ENCODE measurements at places on chromosomes 1 and 21.

GRCh38 chr1:43968348-43968948 is 1.4 kb upstream of the DPH2 start:
- no peak for DNase-seq

DNA sequence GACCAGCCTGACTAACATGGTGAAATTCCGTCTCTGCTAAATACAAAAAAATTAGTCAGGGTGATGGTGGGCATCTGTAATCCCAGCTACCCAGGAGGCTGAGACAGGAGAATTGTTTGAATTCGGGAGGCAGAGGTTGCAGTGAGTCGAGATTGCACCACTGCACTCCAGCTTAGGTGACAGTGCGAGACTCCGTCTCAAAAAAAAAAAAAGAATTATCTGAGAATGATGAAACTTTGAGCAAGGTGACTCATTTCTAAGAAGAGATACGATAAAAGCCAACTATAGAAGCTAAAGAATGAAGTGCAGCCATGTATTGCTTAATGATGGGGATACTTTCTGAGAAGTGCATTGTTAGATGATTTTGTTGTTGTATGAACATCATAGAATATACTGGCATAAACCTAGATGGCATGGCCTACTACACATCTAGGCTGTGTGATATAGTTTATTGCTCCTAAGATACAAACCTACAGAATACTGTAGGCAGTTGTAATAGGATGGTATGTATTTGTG is 64.7 kb downstream of the SNRPE start:
- no peak for DNase-seq

GRCh38 chr1:246208105-246208504 is 299.0 kb downstream of the SMYD3 start:
- DNase-seq = no peak

GRCh38 chr1:87197641-87198040 is 131.0 kb upstream of the LMO4 start:
- DNase-seq = no peak

DNA sequence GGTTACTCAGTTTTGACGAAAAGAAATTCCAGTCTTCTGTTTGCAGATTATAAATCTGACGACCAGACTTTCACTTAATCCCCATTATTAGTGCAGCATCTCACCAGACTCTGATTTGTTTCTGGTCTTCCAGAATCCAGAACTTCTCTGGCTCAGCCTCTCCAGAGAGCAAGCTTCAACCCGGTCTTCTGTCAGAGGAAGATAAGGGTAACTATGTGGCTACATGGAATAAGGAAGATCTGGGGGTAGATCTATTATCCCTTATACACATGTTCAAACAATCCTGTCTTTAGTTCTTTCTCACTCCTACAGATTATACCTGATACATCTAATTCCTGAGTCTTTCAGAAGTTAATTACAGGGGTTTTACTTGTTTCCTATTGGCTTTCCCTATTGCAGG is 9.9 kb downstream of the PHTF1 start:
- no peak for DNase-seq

- DNase-seq = no peak
Measured at GRCh38 chr1:18569251-18569650, 61.4 kb upstream of the PAX7 start.

DNA sequence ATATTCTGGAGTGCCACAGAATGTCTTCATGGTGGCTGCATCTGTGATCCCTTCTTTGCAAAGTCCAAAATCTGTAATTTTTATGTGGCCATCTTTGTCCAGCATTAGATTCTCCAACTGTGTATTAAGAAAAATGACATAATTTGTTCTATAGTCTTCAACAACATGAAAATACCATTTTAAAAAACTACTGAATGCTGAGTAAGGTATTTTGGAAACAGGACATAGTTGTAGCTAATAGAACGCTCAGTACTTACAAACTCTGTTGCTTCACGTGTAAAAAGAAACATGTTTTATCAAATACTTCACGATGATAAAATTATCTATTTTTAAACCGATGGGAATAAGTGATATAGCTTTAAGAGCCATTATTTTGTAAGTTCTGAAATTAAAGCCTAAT is 286.3 kb downstream of the AKT3 start:
- no peak for DNase-seq

GRCh38 chr21:31173881-31174555 is 135.7 kb upstream of the KRTAP19-8 start:
- DNase-seq = no peak

DNA sequence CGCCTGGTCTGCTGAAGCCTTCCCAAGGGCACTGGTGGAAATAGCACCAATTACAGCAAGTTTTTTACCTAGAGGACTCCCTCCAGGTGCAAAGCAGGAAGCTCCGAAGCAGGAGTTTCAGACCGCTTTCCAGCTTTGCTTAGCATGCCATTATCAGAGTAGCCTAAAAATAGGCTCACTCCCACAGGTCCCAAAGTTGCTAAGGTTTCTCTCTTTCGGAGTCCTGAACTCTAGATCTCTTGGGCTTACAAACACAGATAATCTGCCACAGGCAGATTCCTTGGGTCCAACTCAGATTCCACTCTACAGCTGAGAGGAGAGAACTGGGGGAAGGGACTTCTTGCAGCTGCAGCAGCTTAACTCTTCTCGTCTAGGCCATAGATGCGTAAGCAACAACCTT is 22.5 kb downstream of the ZMYND12 start:
- DNase-seq = no peak

- DNase-seq = no peak
Measured at GRCh38 chr1:46274225-46275029, 26.9 kb downstream of the RAD54L start.

GRCh38 chr1:176619261-176619660 is 156.3 kb downstream of the PAPPA2 start:
- no peak for DNase-seq

DNA sequence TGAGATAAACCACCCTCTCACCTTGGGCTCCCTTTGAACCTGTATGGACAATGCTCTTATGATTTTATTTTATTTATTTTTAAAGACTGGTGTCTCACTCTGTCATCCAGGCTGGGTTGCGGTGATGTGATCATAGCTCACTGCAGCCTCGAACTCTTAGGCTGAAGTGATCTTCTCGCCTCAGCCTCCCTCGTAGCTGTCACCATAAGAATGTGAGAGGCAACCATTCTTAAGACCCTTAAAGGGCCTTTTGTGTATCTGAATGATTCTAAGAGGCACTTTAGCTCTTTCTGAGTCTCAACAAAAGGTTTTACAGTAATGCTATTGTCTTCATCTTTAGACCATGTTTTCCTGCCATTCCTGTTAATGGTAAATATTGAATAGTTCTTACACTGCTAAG is 67.0 kb downstream of the IVNS1ABP start:
- no peak for DNase-seq

GRCh38 chr1:6960291-6960811 is 175.1 kb downstream of the CAMTA1 start:
- no peak for DNase-seq

GRCh38 chr1:213332491-213332890 is 281.4 kb downstream of the RPS6KC1 start:
- no peak for DNase-seq

GRCh38 chr1:88982055-88982454 is 10.4 kb downstream of the KYAT3 start:
- DNase-seq = no peak

- DNase-seq = no peak
Measured at GRCh38 chr1:160761886-160762285, 22.8 kb downstream of the SLAMF7 start.

- DNase-seq = no peak
Measured at GRCh38 chr1:45892068-45892785, 88.8 kb downstream of the MAST2 start.

DNA sequence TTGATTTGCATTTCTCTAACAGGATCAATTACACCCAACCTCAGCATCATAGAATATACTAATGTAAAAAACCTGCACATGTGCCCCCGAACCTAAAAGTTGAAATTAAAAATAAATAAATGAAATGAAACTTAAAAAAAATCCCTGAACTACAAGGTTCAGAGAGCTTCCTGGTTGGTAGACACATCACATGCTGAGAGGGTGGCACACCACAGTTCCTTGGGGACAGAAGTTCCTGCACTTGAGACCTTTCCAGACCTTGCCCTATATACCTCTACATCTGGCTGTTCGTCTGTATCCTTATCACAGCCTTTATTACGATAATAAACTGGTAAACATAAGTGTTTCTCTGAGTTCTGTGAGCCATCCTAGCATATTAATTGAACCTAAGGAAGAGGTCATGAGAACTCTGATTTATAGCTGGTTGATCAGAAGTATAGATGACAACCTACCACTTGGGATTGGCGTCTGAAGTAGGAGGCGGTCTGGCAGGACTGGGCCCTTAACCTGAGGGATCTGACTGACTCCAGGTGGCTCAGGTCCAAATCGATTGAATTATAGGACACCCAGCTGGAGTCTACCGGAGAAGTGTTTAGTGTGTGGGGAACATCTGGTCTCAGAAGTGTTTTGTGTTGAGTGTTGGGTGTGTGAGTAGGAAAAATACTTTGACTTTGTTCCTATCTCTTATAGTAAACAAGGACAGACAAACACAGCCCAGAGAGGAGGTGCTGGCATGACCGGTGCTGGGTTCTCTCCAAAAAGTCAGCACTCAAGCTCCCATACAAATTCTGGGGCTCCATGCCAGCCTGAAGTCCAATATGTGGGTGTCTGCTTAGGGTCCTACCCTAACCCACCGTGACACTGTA is 19.0 kb downstream of the C1orf115 start:
- no peak for DNase-seq

DNA sequence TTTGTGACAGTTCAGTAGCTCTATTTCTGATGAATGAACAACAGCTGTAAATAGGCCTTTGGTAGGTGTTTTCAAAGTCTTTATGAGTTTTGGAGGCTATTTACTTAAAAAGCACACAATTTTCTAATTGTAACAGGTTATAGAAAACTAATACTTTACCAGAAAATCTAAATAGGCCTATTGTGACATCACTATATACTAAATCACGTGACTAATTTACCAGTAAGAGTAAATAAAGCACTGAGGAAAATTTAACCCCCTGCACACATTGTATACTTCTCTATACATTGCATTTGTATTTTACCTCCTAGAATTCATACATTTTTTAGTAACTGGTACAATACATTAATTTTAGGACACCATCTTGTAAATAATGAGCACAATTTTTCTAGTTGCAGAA is 15.0 kb downstream of the KRTAP26-1 start:
- DNase-seq = no peak

- no peak for DNase-seq
Measured at GRCh38 chr1:76492752-76493430, 374.4 kb upstream of the ST6GALNAC5 start.

DNA sequence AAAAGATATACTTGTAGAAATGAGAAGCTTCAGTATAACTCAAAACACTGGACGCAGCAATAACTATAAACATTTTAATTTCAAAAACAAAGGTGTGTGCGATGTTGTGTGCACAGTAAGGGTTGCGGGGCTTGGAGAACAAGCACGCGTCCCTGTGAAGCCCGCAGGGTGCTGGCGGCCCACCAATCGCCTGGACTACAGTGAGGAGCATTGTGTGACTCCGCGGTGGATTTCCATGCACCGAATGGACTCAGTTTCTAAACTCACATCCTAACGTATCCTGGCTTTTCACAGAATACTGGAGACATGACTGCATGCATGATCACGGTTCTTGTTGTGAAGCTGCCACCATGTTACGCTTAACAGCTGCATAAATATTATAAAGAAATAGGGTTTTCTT is 33.0 kb downstream of the NTPCR start:
- DNase-seq = peak; percentile 11

- no peak for DNase-seq
Measured at GRCh38 chr1:43205671-43206070, 33.5 kb downstream of the CFAP57 start.

DNA sequence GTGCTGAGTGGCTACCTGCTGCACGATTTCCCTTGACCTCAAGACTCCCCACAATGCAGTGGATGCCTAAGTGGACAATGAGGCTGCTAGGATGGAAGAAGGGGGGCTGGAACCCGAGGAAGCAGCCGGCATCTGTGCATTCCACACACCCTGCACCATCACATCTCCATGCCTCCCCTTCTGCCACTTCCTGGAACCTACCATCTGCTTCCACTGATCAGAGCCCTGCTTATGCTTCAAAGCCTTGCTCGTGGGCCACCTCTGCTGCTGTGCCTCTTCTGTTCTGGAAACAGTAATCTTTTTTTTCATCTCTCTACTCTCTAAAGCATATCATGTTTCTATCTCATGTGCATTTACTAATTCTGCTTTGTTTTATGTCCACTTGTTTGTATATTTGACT is 66.2 kb upstream of the WDR26 start:
- no peak for DNase-seq

DNA sequence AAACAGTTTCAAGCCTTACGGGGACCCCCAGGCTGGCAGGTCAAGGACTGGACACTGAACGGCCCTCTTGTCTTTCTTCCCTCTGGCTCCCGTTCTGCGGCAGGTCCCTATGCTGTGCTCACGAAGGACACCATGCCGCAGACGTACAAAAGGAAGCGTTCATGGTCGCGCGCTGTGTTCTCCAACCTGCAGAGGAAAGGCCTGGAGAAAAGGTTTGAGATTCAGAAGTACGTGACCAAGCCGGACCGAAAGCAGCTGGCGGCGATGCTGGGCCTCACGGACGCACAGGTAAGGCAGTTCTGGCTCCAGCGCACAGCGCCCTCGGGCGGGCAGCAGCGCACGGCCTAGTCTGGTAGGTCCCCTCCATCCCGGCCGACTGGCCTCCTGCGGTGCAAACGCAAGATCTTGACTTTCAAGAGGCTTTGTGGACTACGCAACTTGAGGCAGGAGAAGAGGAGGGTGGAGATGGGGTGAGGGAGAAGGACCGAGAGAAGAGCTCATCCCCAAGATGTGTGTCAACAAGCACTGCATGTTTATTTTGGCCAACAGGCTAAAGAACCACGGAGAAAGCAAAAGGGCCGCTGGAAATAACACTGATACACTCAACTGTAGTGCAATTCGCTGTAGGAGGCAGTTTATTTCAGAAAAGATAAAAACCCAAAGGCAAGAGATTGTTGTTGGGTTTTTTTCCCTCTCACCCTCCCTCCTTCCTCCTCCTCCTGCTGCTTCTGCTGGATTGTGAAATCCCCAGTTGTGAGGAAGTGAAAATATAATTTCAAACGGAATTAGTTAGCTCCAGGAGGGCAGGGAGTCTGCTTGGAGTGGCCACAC is 3.0 kb downstream of the HLX start:
- no peak for DNase-seq

- DNase-seq = no peak
Measured at GRCh38 chr1:184023171-184023570, 14.4 kb downstream of the COLGALT2 start.

- no peak for DNase-seq
Measured at GRCh38 chr1:215076322-215076721, 6.2 kb upstream of the KCNK2 start.

GRCh38 chr21:44713130-44713529 is 1.8 kb upstream of the TSPEAR start:
- DNase-seq = peak; percentile 30

DNA sequence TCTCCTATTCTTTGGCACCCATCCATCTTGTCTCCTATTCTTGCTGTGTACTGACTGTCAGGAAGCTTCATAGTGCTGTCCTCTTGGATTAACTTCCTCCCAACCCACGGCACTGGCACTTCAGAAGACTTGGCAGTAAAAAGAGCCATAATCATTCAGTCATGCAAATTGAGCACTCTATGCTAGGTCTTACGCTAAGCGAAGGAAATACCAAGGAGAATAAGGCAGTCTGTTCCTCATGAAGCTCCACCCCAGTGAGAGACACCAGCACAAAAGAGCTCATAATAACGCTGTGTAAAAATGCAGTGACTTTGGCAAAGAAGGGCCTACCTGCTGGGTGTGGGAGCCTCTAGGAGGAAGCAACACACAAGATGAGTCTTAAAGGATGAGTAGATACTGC is 67.1 kb downstream of the GFI1 start:
- DNase-seq = no peak

GRCh38 chr21:43972850-43973633 is 39.1 kb upstream of the TRAPPC10 start:
- DNase-seq = no peak

GRCh38 chr1:185400052-185400451 is 83.0 kb upstream of the IVNS1ABP start:
- no peak for DNase-seq

Measured in activated CD8-positive, alpha-beta memory T cell treated with anti-CD3 and anti-CD28 coated beads for 24 hours (primary cell).